Epithelial cell of prostate (primary cell): ENCODE measurements at places on chromosomes 12 and 14.

GRCh38 chr14:50932592-50933495 is 11.4 kb downstream of the PYGL start:
- DNase-seq: no peak

DNA sequence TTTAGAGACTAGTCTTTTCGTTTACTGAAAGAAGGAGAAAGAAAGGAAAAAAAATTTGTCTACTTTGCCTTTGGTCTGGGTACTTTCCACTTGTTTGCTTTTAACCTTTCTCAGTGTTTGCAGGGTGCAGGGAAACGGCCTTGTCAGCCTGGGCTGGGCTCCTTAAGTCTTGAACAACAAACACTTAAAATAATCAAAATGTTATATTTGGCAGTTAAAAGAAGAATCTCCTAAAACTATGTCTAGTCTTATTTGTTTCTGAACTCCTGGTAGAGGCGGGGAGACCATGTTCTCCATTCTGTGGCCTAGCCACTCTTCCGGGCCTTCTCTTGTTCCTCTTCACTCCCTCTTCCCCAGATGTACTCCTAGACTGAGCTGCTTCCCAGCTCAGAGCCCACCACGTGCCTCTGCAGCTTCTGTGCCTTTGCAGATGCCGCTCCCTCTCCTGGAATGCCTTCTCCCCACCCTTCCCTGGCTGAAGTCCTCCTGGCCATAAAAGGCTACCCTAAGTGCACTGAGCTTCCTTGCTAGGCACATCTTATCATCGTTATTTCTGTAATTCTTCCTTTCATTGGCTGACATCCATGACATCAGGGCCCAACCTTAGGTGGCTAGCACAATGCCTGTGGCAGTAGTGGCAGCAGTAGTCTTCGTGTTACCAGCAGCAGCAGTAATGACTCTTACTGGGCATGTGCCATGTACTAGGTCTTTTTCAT is 432.9 kb downstream of the ZFP36L1 start:
- DNase-seq: no peak

- no peak for DNase-seq
Observed at GRCh38 chr12:48216785-48217184, 13.7 kb upstream of the OR10AD1 start.

DNA sequence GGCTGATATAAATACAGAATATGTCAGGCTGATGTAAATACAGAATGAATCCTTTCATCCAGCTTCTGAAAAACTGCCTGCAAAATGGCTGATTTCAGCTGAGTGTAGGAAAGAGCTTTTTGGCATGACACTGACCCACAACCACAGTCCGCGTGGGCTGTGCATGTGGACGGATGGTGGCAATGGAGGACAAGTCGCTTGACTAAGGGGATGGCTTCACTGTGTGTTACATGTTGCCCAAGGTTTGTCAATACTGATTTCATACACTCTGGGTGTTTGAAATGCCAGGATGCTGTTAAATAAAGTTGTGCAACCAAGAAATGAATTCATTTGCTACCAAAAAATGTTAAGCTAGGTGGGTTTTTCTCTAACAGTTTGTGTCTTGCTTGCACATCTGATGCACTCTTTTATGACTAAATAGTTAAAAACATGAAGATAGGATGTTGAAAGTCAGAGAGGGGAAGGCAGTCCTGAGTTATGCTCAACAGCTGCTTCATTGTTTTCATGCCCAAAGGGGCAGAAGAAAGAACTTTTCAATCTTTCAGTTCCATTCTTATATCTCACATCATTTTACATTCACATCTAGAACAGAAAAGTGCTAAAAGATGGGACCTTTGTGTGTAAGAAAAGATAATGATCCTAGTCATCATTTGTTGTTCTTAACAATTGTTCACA is 36.5 kb upstream of the OVCH1 start:
- DNase-seq: no peak

DNA sequence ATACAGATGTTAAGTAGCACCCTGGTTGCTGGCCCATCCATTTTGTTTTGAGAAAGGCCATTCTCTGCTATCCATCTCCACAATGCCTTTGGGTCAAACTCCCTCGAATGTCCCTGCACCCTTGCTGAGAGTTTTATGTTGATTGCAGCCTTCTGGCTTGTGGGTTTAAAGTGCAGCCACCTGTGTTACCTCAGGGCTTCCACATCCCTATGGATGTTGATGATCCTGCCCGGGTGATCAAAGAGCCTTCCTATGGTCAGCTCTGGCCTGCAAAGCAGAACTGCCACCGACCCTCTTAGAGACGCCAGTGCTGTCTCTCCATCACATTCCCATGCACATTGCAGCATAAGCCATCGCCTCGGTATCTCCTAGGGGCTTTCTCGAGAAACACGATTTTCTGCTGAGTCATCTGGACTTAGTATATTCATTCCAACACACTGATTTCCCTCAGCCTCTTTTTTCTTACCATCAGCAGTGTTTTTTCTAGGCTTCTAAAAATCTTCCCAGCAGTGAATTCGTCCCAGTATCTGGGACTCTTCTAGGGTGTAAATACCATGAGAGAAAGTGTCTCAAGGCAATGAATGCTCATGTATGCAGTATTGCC is 585.7 kb upstream of the TMEM132C start:
- no peak for DNase-seq

DNA sequence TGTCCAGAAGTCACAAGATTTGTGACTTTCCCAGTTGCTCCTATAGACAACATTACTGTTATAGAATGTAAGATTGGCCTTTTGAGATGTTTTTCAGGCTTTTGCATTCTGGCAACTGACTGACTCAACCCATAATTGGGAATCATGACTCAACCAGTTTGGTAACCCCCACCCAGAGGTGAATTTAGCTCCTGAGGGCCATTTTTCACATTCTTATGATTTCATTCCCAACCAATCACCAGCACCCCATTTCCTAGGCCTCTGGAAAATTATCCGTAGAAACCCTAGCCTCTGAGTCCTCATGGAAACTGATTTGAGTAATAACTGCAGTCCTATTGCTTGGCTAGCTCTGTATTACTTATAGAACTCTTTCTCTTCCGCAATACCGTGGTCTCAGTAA is 626.0 kb upstream of the SEL1L start:
- no peak for DNase-seq

DNA sequence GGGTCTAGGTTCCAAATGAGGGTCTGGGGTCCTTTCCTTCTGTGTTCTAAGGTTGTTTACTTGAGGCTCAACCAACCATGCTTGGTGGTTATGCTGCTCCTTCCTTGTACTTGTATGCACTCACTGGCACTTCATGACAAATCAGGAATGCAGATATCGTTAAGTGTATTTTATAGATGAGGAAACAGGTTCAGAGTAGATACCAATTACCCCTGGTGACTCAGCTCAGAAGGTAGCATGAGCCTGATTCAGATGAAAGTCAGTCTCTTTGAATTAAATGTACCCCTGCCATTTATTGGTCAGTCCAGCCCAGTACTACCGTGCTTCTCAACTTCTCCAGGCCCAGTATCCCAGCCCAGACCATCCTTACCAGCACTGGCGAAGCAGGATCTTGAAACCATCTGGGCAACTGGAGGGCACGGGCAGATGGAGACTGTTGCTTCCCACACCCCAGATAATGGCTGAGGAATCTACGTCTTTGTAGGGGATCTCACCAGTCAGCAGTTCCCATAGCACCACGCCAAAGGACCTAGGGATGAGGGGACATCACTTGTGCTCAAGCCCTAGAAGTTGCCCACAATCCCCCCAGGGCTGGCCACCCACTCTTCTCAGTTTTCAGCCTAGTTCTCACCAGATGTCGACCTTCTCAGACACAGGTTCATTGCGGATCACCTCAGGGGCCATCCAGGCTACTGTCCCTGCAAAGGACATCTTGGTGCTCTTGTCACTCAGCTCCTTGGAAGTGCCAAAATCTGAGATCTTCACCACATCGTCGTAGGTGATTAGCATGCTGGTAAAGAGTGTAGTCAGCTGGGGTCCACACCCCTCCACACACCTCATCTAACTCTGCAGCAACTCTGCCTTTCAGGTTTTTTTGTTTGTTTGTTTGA is 14.3 kb downstream of the MAP3K12 start:
- DNase-seq: peak; percentile 67

DNA sequence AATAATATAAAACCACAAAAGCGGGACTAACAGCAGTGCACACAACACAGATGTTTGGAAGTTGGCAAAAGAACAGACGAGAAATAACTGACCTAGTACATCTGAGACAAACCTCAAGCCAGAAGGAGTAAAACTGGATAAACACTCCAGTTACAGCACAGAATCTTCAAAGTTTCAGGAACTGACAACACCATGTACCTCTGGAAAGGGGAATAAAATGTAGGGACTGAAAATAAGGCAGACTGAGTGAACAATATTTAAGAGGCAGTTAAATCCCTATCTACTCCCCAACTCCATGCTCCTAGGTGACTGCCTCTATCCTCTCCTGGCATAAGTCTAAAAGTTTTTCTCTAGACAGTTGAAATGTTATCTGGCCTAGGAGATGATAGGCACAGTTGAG is 57.9 kb downstream of the ZFYVE21 start:
- no peak for DNase-seq

DNA sequence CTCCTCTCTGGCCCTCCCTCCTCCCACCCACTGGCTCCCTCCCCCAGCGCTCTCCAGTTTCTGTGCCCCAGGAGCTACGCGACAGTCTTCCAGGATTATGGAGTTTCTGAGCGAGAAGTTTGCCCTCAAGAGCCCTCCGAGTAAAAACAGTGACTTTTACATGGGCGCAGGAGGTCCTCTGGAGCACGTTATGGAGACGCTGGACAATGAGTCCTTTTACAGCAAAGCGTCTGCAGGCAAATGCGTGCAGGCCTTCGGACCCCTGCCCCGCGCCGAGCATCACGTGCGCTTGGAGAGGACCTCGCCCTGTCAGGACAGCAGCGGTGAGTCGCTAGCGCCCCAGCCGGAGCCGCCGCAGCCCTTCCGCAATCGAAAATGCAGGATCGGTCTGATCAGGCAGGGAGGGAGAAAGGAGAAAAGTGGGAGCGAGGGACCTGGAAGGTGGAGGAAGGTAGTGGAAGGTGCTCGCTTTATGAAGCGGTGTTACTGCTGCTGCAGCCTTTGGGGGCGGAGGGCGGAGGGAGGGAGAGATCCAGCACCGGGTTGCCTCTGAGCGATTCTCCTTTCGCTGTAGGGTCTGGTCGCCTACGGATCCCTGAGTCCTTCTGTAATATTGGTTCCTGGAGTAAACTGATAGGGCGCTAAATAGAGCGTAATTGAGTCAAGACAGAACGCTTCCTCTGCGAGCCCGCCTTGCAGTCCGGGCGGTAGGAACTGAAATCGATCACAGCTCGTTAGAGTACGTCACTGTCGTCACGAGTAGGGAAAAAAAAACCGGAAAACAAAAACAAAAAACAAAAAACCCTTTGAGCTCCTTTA is at the start of gene ALX1:
Gene ALX1, plus strand, starts transcription at position 56 of the 819 bp plus-strand sequence. Its CDS starts 42 bp downstream, at position 98.
- DNase-seq: no peak

- no peak for DNase-seq
Observed at GRCh38 chr12:68342966-68343365, 10.8 kb upstream of the MDM1 start.

DNA sequence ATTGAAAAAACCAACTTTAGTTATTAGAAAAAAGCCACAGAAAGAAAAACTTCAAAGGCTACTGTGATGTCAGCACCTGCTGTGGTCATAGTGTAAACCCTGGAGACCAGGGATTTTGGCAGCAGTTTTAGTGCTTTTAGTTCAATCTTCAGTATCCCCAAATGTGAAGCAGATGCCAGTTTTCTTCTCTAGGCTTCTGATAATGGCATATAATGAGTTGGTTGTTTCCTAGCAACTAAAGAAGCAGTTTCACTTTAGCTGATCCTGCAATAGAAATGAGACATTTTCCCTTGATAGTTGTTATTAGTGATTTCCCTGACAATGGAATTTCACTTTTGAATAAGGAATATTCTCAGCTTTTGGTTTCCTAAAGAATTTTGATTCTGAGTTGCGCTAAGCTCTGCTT is 131.2 kb downstream of the NUBPL start:
- DNase-seq: no peak

GRCh38 chr12:116480210-116480810 is 78.9 kb upstream of the MAP1LC3B2 start:
- DNase-seq: no peak

DNA sequence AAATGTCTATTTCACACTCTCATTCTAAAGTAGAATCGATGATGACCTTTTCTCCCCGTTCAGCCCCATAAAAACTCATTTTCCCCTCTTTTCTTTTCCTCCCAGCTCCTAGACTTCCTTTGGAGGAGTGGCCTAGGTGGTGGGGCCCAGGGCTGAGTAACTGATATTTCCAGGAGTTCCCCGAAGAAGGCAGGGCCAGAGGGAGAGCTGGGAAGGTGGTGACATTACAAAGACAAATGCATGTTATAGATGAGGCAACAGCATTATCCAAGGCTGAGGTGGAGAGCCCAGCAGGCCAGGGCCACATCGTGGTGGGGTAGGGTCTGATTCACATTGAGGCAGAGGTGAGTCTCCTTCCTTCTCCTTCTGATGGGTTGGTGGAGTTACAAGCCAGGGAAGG is 22.2 kb upstream of the HDAC7 start:
- no peak for DNase-seq

DNA sequence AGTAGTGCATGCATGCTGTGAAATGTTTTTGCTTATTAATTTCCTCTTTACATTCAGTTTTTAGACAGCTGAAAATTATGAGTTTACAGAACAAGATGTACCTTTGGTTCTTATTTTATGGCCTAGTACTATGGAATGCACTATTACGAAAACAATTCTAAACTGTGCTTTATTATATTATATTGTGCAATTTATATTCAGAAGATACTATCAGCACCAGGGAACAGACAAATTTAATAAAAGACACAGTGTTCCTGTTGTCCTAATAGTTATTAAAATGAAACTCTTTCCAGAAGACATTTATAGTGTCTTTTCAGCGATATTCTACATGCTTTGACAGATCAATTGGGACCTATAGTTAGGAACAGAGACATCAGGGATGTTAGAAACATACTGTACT is 427.3 kb downstream of the BTG1 start:
- DNase-seq: no peak

- no peak for DNase-seq
Observed at GRCh38 chr14:100200311-100200710, 38.6 kb upstream of the YY1 start.

GRCh38 chr14:60326274-60326673 is 77.3 kb downstream of the PPM1A start:
- DNase-seq: no peak

- DNase-seq: no peak
Observed at GRCh38 chr12:100675432-100675831, 101.9 kb downstream of the GAS2L3 start.

- DNase-seq: no peak
Observed at GRCh38 chr14:30935445-30935844, 61.1 kb downstream of the COCH start.

DNA sequence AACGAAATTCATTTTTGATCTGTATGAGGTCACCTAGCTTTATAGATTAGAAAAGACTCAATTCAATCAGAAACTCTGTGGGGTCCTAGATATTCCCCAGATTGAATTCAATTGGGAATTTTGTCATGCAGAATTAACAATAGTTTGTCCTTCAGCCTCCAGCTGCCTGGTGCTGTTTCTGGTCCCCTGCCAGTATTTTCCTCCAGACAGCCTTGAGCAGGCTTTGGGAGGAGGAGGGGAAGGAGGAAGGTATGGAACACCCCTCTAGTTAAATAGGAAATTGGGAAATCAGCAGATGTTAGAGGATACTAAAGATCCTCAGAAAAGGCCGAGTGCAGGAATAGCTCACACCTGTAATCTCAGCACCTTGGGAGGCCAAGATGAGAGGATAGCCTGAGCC is 10.6 kb downstream of the GRIP1 start:
- DNase-seq: no peak
